Lung microvascular endothelial cell (primary cell): ENCODE measurements at places on chromosomes 12 and 14.

- no peak for DNase-seq
Measured at GRCh38 chr14:61247935-61248334, 33.2 kb downstream of the TMEM30B start.

DNA sequence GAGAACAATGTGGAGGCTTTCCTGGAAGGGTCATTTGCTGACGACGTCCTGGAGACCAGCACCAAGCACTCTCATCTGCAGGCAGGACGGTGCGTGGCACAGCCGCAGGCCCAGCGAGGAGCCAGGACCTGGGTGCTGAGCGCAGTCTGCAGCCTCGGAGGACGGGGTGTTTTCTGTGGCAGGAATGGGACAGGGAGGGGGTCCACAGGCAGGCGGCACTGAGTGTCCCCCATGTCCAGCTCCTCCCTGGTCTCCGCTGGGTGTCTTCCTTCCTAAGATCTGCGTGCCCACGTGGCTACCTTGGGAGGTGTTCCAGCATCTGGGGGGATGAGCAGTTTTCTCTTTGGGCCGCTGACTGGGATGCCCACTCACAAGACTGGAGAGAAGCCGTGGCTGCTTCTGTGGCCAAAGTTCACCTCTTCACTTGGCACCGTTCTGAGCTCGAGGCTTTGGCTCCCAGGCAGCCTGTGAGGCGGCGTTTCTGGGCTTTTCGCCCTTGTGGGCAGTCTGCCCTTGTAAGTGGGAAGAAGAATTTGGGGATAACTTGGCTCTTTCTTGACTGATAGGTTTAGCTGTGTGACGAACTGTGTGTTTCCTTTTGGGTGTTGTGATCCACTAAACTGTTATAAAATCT, 72.2 kb downstream of the NOC4L start:
- DNase-seq, result no peak

DNA sequence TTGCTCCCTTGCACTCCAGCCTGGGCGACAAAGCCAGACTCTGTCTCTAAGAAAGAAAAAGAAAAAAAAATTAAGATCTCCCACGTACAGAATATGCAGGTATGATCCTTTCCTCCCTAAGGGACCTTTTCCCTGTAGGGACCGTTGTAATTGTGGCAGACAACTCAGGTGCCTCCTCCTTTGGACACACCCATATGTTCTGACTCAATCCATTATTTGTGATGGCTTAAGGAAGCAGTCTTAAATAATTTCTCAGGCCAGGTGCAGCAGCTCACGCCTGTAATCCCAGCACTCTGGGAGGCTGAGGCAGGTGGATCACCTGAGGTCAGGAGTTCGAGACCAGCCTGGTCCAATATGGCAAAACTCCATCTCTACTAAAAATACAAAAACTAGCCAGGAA, 53.1 kb downstream of the TMCC3 start:
- DNase-seq, result no peak

GRCh38 chr12:124946447-124946793, 32.0 kb upstream of the UBC start:
- DNase-seq, result no peak

- DNase-seq, result peak; percentile 6
Measured at GRCh38 chr12:29673346-29673745, 110.4 kb downstream of the TMTC1 start.

- DNase-seq, result no peak
Measured at GRCh38 chr12:18747895-18748294, 10.0 kb downstream of the CAPZA3 start.
